ENCODE measurements at places on chromosomes 11 and 22.

GRCh38 chr22:39809772-39810557 lies 83.6 kb downstream of the ENTHD1 start:
- DNase-seq: no peak

DNA sequence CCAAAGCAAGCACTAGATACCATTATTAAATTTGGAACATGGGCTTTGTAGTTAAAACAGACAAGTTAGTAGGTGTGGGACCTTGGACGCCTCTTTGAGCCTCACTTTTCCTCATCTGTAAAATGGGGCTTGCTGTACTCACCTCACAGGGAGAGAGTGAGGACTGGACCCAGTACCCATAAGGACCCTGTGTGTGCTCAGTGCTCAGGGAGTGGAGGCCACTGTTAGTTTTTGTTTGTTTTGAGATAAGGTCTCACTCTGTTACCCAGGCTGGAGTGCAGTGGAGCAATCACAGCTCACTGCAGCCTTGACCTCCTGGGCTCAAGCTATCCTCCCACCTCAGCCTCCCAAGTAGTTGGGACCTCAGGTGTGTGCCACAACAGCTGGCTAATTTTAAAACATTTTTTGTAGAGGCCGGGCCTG lies 8.9 kb downstream of the RAPSN start:
- DNase-seq: no peak

- DNase-seq: peak; percentile 85
Measured at GRCh38 chr11:102850973-102851745, 7.8 kb upstream of the MMP3 start.

- DNase-seq: no peak
Measured at GRCh38 chr11:6531267-6531752, 34.2 kb downstream of the DNHD1 start.
